ENCODE measurements at places on chromosomes 13 and 19.

GRCh38 chr13:77507931-77508776 lies 27.4 kb upstream of the SCEL start:
- no peak for DNase-seq

GRCh38 chr13:40968416-40969000 lies 50.6 kb downstream of the ELF1 start:
- DNase-seq: no peak

- no peak for DNase-seq
These were observed 4.8 kb downstream of the F2RL3 start for GRCh38 chr19:16893686-16893989.

- no peak for DNase-seq
These were observed 15.2 kb upstream of the PPP1R12C start for GRCh38 chr19:55132453-55133129.

GRCh38 chr13:26759249-26759906 lies 1.2 kb downstream of the GPR12 start:
- peak; percentile 1 for DNase-seq

DNA sequence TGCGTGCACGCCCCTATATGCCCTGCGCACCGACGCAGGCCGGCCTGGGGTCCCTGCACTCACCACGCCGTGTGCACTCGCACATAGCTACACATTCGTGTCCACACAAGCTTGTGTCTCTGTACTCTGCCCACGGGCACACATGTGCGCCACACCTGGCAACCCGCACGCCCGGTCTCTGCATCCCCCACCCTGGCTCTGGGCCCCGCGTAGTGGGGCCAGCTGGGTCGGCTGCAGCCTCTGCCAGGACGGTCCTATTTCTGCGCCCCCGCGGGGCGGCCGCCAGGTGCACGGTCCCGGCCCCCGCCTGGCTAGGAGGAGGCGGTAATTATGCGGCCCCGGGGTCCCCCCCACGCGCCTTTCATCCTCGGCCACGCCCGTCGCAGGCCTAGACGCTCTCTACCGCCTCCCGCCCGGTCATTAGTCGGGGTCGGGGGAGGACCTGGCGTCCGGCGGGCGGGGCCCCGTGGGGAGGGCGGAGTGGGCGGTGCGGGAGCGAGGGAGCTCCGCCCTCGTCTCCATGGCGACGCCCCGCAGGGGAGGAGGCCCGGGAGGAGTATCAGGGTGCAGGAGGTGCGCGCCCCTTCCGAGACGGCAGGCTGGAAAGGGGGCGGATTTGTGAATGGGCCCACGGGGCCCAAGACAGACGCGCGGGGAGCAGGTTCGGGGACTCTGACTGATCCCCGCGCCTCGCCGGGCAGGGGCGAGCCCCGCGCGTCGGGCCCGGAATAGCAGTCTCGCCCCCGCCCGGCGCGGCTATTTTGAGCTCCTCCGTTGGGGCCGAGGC lies 2.8 kb upstream of the CIRBP start:
- DNase-seq: no peak

DNA sequence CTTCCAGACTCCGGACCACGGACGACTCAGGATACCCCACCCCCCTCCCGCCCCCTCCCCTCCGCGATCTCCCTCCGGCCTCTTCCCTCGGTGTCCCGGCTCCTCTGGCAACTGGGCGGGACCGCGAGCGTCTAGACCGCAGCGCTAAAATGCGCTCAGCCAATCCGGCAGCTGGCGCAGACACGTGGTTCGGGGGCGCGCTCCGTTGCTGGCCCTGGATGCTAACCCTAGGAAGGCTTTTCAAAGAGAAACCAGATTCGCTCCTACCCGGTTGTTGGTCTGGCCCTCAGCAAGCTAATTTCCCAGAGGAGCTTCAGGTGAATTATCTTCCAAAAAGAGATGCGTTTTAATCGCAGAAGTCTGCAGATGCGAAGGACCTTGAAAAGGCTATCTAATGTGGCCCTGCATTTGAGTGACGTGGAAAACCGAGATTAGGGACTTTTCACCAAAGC lies at the start of gene DZIP1:
Gene DZIP1, minus strand, starts transcription at position 106 of the 452 bp plus-strand sequence. CDS start 2,677 bp downstream, outside the sequence.
- DNase-seq: peak; percentile 88

- no peak for DNase-seq
These were observed 46.2 kb downstream of the ZNF557 start for GRCh38 chr19:7115721-7116120.

- no peak for DNase-seq
These were observed 12.3 kb upstream of the ZNF283 start for GRCh38 chr19:43814663-43815352.

DNA sequence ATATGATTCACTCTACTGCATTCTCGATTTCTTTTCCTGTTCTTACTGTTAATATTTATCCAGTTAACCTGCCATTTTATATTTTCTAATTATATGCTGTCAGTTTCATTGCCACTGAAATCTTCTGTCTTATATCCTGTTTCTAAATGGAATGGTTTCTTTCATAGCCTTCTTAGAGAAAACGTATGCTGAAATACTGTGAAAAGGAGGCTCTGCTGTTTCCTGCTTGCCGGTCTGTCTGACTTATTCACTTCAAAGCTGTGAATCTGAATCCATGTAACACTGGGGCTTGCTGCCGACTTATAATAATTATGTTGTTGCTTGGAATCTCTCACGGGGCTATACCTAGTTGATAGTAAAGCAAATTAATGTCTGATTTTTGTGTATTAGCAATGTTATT lies 80.0 kb downstream of the GPR12 start:
- no peak for DNase-seq

DNA sequence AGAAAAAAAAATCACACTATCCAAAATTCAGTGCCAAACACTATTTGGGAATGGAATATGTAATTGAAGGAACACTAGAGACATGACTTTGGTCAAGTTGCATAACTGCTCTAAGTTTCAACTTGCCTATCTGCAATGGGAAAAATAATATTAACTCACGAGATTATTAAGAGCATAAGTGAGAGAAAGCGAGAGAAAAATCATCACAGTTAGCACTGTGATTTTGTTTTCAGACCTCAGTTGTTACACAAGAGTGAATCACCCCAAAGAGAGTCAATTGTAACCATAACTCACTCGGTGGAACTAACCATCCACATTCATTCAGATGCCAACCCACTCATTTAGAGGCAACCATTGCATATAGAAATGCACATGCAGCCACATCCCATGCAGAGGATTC lies 147.1 kb downstream of the NHLRC3 start:
- DNase-seq: no peak

DNA sequence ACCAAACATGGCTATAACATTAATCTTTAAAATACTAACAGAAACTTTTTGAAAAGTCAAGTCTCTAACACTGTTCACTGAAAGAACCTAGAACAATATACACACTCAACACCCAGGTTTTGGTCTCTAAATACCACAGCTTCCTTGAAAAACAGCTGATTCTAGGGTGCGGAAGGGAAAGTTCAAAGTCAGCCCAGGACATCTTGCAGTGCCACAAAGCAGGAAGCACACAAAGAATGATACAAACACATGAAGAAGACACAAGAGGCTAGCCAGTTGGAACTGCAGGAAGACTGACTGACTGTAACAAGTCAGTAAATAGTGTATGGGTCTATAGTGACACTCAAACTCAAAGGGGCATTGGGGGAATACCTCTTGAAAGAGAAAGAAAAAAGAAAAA lies 4.6 kb downstream of the DEDD2 start:
- DNase-seq: no peak

- DNase-seq: no peak
These were observed 3.3 kb downstream of the AMER2 start for GRCh38 chr13:25168790-25169189.

DNA sequence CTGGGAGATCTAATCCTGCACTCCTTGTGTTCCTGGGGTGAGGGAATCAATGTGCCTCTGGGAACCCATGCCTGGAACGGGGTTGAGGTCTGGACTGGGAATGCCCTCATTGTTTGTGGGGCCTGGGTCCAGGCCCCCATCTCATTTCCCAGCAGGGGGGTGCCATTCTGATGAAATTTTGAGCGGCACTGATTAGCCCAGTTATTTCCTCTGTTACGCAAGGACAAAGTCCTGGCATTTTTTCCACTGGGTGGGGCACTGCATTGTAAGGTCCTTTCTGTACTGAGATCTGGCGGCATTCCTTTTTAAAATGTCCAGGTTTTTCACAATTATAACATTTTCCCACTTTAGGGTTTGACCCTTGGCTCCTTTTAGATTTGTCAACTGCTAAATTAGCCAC lies 14.8 kb downstream of the FPR3 start:
- no peak for DNase-seq

GRCh38 chr19:41969772-41970458 lies 10.8 kb upstream of the RABAC1 start:
- DNase-seq: no peak

- peak; percentile 3 for DNase-seq
These were observed 1709.2 kb upstream of the PCDH20 start for GRCh38 chr13:63124863-63125262.

- DNase-seq: no peak
These were observed 157.4 kb downstream of the TNFSF13B start for GRCh38 chr13:108426893-108427292.

- DNase-seq: no peak
These were observed 14.4 kb downstream of the SAMD4B start for GRCh38 chr19:39356647-39357046.

GRCh38 chr13:97308735-97309429 lies 86.7 kb downstream of the MBNL2 start:
- DNase-seq: no peak

DNA sequence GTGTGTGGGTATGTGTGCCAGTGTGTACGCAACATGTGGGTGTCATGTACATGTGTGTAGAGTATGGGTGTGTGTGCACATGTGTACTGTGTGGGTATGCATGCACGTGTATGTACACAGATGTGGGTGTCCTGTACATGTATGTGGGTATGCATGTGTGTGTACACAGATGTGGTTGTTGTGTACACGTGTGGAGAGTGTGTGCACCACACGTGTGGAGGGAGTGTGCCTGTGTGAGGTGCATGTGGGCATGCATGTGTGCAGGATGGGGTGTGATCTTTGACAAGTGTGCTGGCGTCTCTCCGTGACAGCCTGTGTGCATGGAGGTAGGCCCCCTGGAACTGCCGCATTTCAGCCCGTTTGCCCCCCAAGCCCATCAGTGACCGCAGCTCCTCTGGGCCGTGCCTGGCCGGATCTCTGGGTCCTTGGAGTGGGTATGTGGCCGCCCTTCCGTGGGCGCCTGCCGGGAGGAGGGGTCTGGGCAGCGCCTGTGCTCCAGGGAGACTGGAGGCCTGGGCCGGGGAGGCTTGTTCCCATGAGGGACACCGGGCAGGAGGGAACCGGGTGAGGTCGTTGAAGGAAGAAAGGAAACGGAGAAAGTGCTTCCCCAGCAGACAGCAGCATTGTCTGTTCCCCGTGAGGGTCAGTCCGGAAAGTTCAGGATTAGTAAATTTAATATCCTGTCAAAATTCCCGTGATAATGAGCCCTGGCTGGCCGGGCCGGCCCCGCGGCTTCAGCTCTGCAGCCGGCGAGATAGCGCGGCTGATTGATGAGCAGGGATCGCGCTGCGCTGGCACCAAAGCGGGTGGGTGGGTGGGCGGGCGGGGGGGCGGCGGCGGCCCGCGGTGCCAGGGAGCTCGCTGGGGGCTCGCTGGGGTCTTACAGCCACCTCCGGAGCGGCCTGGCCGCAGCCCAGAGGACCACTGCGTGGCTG lies 91.1 kb upstream of the SOX1 start:
- DNase-seq: no peak
